Ascending aorta (tissue), 2 donors: ENCODE measurements at places on chromosomes 5 and 9. TPM values are rescaled to one million over a fixed set of nuclear protein-coding genes. Genes with fewer than 3 reads are reported as not detected.

SYK gene
- total RNA-seq, result 3.2 TPM

DNA sequence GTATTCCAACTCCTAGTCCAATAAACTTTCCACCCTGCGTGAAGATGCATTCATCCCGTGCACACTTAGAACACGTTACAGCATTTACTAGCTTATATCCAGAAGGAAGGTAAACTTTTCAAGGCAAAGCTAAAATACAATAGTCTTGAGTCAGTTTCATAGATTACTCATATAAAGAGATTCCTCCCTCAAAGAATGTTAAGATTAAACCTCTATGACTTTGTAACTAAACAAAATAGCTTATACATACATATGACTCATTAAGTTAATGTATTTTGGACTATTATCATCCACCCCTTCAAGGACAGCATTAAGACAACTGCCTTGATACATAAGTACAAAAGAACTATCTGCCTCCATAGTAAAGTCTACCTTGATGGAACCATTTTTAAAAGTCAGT lies 36.1 kb downstream of the TLE1 start:
- H3K4me3 ChIP-seq, result no peak overlapping the region
- no peak overlapping the region for H3K27ac ChIP-seq
- H3K36me3 ChIP-seq, result peaks cover 18% of the 10 kb centered on the region
- no peaks in the 10 kb centered on the region for H3K27me3 ChIP-seq
- H3K4me1 ChIP-seq, result no peaks in the 10 kb centered on the region
- DNase-seq, result no peak

DNA sequence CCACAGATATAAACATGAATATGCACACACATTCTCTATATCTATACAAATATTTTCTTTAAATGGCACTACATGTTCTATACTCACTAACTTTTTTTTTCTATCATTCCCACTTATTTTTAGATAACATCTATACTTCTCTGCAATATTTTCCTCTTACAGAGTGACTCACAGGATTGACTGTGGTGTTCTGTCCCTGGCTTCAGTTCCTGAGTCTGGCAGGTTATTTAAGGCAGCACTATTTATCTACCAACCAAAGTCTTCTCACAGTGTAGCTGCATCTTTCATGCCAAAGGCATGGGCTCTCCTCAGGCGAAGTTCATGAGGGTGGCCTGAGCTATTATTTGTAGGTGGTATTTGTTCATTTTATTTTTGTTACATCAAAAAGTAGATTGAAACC lies 409.0 kb downstream of the PRR16 start:
- H3K36me3 ChIP-seq, result no peaks in the 10 kb centered on the region
- H3K4me1 ChIP-seq, result no peaks in the 10 kb centered on the region
- DNase-seq, result no peak
- H3K27ac ChIP-seq, result no peak overlapping the region

C1QTNF3 gene
- total RNA-seq, result 1.3 TPM

GRCh38 chr9:76219560-76220151 lies 174.6 kb downstream of the RFK start:
- no peak overlapping the region for H3K4me3 ChIP-seq
- H3K4me1 ChIP-seq, result no peaks in the 10 kb centered on the region
- DNase-seq, result no peak
- no peaks in the 10 kb centered on the region for H3K27me3 ChIP-seq
- H3K27ac ChIP-seq, result no peak overlapping the region
- H3K36me3 ChIP-seq, result no peaks in the 10 kb centered on the region

DNA sequence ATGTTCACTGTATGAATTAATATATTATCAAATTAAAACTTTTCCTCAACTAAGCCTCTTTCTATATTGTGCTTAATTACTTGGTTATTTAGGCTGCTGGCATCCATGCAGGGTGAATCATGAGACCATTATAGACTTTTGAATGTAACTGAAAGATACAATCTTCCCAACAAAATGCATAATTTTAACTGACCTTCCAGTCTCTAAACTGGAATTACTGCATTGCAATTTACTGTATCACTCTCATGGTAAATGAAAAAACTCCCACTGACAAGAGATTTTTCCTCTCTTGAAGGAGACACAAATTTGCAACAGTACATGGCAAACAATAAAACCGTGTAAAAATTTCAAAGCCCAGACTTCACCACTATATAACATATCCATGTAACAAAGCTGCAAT lies 349.5 kb downstream of the DRD1 start:
- no peak overlapping the region for H3K27ac ChIP-seq
- H3K4me3 ChIP-seq, result no peak overlapping the region
- DNase-seq, result no peak
- no peaks in the 10 kb centered on the region for H3K27me3 ChIP-seq
- no peaks in the 10 kb centered on the region for H3K36me3 ChIP-seq
- no peaks in the 10 kb centered on the region for H3K4me1 ChIP-seq

SLC4A9 gene
- total RNA-seq, result not detected

DNA sequence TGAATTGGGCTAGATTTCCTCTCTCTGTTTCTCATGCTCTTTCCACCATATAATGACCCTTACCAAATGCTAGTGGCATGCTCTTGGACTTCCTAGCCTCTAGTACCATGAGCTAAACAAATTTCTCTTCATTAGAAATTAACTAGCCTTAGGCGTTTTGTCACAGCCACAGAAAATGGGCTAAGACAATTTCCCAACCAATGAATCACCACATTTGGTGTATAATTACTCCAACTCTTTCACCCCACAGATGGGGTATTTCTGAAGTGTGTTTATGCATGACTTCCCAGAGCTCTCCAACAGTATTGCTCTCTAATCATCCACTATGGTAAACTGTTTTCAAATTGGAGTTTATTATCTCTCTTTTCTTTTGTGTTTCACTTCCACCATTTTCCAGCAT lies 1041.1 kb upstream of the COX7C start:
- H3K4me3 ChIP-seq, result no peak overlapping the region
- H3K36me3 ChIP-seq, result no peaks in the 10 kb centered on the region
- DNase-seq, result no peak
- H3K27ac ChIP-seq, result no peak overlapping the region
- no peaks in the 10 kb centered on the region for H3K27me3 ChIP-seq

GRCh38 chr5:172768573-172769341 lies 2.2 kb downstream of the DUSP1 start:
- H3K4me3 ChIP-seq, result peak overlapping the region; percentile 88
- DNase-seq, result no peak
- peaks cover 9% of the 10 kb centered on the region for H3K4me1 ChIP-seq
- no peaks in the 10 kb centered on the region for H3K27me3 ChIP-seq
- H3K36me3 ChIP-seq, result peaks cover 36% of the 10 kb centered on the region
- H3K27ac ChIP-seq, result peak overlapping the region; percentile 100

DNA sequence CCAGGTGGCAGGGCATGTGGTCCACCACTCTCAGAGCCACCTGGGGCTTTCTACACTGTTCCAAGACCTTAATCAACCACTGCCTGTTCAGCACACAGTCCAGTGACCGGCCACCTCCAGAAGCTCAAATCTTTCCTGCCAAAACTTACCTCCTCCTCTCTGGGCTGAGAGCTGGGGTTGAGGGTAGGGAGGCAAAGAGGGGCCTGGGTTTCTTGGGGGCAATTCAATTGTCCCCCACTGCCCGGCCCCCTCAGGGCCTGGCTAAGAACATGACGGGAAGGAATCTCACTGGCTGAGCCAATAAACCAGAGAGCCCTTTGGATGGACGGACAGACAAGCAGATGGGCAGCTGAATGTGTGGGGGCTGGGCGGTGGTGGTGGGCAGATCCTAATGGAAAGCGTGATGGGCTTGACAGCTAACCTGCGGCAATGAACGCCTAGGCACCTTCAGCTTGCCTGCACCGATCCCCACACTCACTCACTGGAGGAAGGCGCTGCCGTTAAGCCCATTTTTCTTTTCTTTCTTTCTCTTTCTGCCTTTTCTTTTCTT lies 5.4 kb downstream of the NR5A1 start:
- no peak for DNase-seq
- peaks cover 6% of the 10 kb centered on the region for H3K4me1 ChIP-seq
- no peak overlapping the region for H3K4me3 ChIP-seq
- H3K27ac ChIP-seq, result no peak overlapping the region
- H3K36me3 ChIP-seq, result no peaks in the 10 kb centered on the region

GRCh38 chr9:130443840-130444492 lies 795 bp upstream of the ASS1 start:
- H3K4me3 ChIP-seq, result peak overlapping the region; percentile 70
- H3K4me1 ChIP-seq, result peaks cover 7% of the 10 kb centered on the region
- peak overlapping the region; percentile 72 for H3K27ac ChIP-seq
- no peaks in the 10 kb centered on the region for H3K36me3 ChIP-seq
- no peak for DNase-seq
- H3K27me3 ChIP-seq, result no peaks in the 10 kb centered on the region

LOX gene
- total RNA-seq, result 48.1 TPM

DNA sequence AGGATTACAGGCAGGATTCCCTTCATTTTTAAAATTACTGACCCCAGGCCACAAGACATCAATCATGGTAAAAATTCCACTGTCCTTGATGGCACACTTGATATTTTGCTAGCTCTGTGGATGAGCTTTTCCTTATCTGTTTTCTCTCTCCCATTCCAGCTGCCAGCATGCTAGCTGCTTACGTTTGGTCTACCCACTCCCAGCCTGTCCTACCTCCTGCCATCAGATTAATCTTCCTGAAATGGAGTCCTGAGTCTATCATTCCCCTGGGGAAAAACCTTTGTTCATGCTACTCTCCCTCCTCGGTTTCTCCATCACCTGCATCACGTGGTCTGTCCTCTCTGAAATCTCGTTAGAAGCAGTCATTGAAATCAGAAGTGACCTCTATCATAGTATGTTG lies 108.9 kb downstream of the F2RL2 start:
- no peak overlapping the region for H3K27ac ChIP-seq
- DNase-seq, result no peak
- H3K4me1 ChIP-seq, result no peaks in the 10 kb centered on the region
- H3K4me3 ChIP-seq, result no peak overlapping the region
- no peaks in the 10 kb centered on the region for H3K27me3 ChIP-seq
- no peaks in the 10 kb centered on the region for H3K36me3 ChIP-seq

GPX8 gene
- 27.9 TPM for total RNA-seq

COL27A1 gene
- total RNA-seq, result 9.3 TPM

DNA sequence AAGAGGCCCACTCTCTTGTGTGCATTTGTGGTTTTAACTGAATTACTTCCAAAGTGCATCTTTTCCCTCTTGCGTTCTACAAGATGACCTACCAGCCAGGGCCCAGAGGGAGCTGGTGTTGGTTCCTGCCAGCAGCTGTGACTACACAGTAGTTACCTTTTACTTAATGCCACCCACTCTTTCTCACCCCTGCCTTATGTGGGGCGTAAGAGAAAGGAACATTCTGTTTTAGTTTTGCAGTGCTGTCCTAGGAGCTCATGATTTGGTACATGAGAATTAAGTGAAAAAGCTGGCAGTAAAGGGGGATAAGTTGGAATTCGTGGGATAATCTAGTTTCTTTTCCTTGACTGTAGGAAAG lies 45.4 kb downstream of the RCL1 start:
- peaks cover 35% of the 10 kb centered on the region for H3K4me1 ChIP-seq
- DNase-seq, result no peak
- H3K27ac ChIP-seq, result peak overlapping the region; percentile 79
- H3K4me3 ChIP-seq, result no peak overlapping the region
- H3K36me3 ChIP-seq, result peaks cover 10% of the 10 kb centered on the region

- no peak overlapping the region for H3K4me3 ChIP-seq
- no peaks in the 10 kb centered on the region for H3K27me3 ChIP-seq
- no peak overlapping the region for H3K27ac ChIP-seq
- H3K36me3 ChIP-seq, result no peaks in the 10 kb centered on the region
Measured at GRCh38 chr9:35482071-35482470, 7.8 kb upstream of the RUSC2 start.

DNA sequence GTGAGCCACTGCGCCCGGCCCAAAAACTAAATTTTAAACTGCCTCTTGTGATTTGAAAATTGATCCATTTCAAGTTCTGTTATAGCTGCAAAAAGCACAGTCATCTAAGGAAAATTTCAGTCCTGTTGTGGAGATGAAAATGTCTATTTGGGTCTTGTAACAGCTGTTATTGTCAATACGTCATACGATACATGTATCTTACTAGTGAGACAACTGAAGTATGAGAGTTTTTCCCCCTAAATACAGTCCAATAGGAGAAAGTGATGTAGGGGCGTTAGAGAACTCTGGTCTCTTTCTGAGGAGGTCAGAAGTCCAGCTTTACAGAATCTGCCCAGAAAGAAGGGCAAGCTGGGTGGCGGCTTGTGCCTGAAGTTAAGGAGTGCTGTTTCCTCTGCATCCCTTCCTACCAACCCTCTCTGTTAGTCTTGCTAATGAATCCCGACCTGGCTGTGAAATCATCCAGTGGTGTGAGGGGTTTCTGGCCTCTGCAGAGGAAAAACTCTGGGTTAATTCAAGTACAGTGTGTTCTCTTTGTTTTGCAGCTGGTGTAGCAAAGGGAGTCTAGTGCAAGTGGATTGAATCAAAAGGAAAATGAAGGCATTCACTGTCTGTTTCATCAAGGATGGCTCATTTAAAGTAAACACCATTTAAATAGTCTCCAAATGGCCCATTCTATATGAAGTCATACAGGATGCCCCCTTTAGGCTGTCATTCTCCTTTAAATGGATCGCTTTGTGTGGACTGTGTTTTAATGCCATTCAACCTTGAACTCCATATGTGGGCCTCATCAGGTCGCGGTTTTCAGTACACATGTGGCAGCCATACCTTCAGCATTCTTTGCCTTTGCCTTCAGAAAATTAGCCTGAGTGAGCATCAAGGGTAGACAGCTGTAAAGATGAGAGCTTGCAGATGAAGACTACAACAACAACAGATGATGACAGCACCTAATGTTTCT lies 59.0 kb downstream of the AOPEP start:
- no peak overlapping the region for H3K4me3 ChIP-seq
- H3K27ac ChIP-seq, result peak overlapping the region; percentile 21
- H3K27me3 ChIP-seq, result no peaks in the 10 kb centered on the region
- no peak for DNase-seq

- no peaks in the 10 kb centered on the region for H3K27me3 ChIP-seq
- DNase-seq, result no peak
- H3K36me3 ChIP-seq, result no peaks in the 10 kb centered on the region
- no peak overlapping the region for H3K4me3 ChIP-seq
- no peak overlapping the region for H3K27ac ChIP-seq
Measured at GRCh38 chr5:151595411-151595826, 4.3 kb upstream of the FAT2 start.

GRCh38 chr5:161414896-161415295 lies 131.6 kb downstream of the GABRB2 start:
- H3K36me3 ChIP-seq, result no peaks in the 10 kb centered on the region
- no peaks in the 10 kb centered on the region for H3K27me3 ChIP-seq
- no peak overlapping the region for H3K4me3 ChIP-seq
- H3K4me1 ChIP-seq, result no peaks in the 10 kb centered on the region
- no peak for DNase-seq
- no peak overlapping the region for H3K27ac ChIP-seq

- no peak overlapping the region for H3K27ac ChIP-seq
- H3K4me3 ChIP-seq, result no peak overlapping the region
- no peak for DNase-seq
- H3K4me1 ChIP-seq, result no peaks in the 10 kb centered on the region
- no peaks in the 10 kb centered on the region for H3K27me3 ChIP-seq
Measured at GRCh38 chr5:3323144-3323543, 272.5 kb upstream of the IRX1 start.

- no peaks in the 10 kb centered on the region for H3K27me3 ChIP-seq
- peaks cover 11% of the 10 kb centered on the region for H3K4me1 ChIP-seq
- H3K27ac ChIP-seq, result peak overlapping the region; percentile 77
- DNase-seq, result no peak
Measured at GRCh38 chr5:83559118-83559785, 87.7 kb downstream of the VCAN start.

GRCh38 chr9:31302620-31303418 lies 1081.6 kb upstream of the ACO1 start:
- no peak overlapping the region for H3K27ac ChIP-seq
- no peaks in the 10 kb centered on the region for H3K4me1 ChIP-seq
- H3K36me3 ChIP-seq, result no peaks in the 10 kb centered on the region
- H3K27me3 ChIP-seq, result no peaks in the 10 kb centered on the region
